ENCODE measurements at places on chromosomes 12 and 14. TPM values are rescaled to one million over a fixed set of nuclear protein-coding genes. Genes with fewer than 3 reads are reported as not detected.

PPP1R1A gene
- not detected for total RNA-seq

POLE2 gene
- total RNA-seq, result 7.8 TPM

GSC gene
- total RNA-seq, result not detected

ASCL4 gene
- total RNA-seq, result not detected

RHEBL1 gene
- total RNA-seq, result 0.30 TPM

RFLNA gene
- 76.1 TPM for total RNA-seq

TSHR gene
- total RNA-seq, result not detected

TMEM229B gene
- 2.4 TPM for total RNA-seq

PLEKHD1 gene
- not detected for total RNA-seq

FAM186B gene
- 0.09 TPM for total RNA-seq

CABP1 gene
- 4.2 TPM for total RNA-seq

DACT1 gene
- 35.8 TPM for total RNA-seq

SAMD15 gene
- 0.88 TPM for total RNA-seq

DEGS2 gene
- not detected for total RNA-seq

DYNLL1 gene
- 301 TPM for total RNA-seq

TAS2R14 gene
- total RNA-seq, result 4.2 TPM

OLR1 gene
- 0.23 TPM for total RNA-seq

EGLN3 gene
- total RNA-seq, result 1.1 TPM

MYH7 gene
- not detected for total RNA-seq

AKAP5 gene
- total RNA-seq, result 3.6 TPM

GLIPR1L1 gene
- total RNA-seq, result not detected

JKAMP gene
- total RNA-seq, result 120 TPM

SDR9C7 gene
- not detected for total RNA-seq

POC1B gene
- total RNA-seq, result 13.7 TPM

Data from smooth muscle cell of the umbilical artery (primary cell).